ENCODE measurements at places on chromosomes 6 and 20. TPM values are rescaled to one million over a fixed set of nuclear protein-coding genes. Genes with fewer than 3 reads are reported as not detected.

CLVS2 gene
- 0.15 TPM for total RNA-seq

ATAT1 gene
- 5.5 TPM for total RNA-seq

TRERF1 gene
- total RNA-seq: 4.9 TPM

BHLHE23 gene
- total RNA-seq: not detected

ARG1 gene
- not detected for total RNA-seq

TMC2 gene
- total RNA-seq: not detected

KIAA0408 gene
- 6.8 TPM for total RNA-seq

MAP7 gene
- total RNA-seq: 21.6 TPM

OR2B6 gene
- total RNA-seq: 0.14 TPM

PAK5 gene
- not detected for total RNA-seq

PROKR2 gene
- not detected for total RNA-seq

CNBD2 gene
- 5.6 TPM for total RNA-seq

SLC52A3 gene
- 0.38 TPM for total RNA-seq

HLA-DPB1 gene
- total RNA-seq: not detected

LINC00237 gene
- not detected for total RNA-seq

TMEM74B gene
- total RNA-seq: 3.7 TPM

LY6G6C gene
- not detected for total RNA-seq

GSTA2 gene
- not detected for total RNA-seq

FITM2 gene
- total RNA-seq: 8.7 TPM

PRSS35 gene
- 0.07 TPM for total RNA-seq

PRDM13 gene
- 0.84 TPM for total RNA-seq

SAMD3 gene
- not detected for total RNA-seq

C20orf202 gene
- total RNA-seq: not detected

GGTLC1 gene
- total RNA-seq: not detected

MTFR2 gene
- total RNA-seq: 11.6 TPM

BNIP5 gene
- not detected for total RNA-seq

EYA2 gene
- 2.2 TPM for total RNA-seq

Measured in A549 treated with GW870086 at 1 μM for 4 hours (cell line).